ENCODE measurements at places on chromosomes 12 and 14.

- DNase-seq, result peak; percentile 33
Measured at GRCh38 chr12:24742378-24742777, 206.5 kb downstream of the BCAT1 start.

GRCh38 chr14:67773844-67774377 lies 42.5 kb downstream of the ZFYVE26 start:
- no peak for DNase-seq

DNA sequence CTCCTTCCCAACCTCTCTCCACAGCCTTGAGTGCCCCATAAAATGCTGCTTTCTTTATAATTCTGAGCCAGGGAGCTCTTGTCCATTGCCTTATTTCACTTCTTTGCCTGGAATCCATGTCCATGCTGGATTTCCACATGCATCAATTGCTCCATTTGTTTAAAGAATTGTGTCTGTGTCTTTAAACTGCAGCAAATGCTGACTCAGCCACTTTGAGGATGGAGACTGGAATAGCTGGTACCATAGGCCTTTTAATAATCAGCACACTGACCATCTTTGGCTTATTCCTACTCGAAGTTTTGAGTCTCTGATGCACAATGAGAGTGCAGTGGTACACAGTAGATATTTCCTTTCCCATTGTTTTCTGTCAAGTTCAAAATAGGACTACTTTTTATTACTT lies 318.8 kb downstream of the LRIG3 start:
- DNase-seq, result no peak

- no peak for DNase-seq
Measured at GRCh38 chr14:99698236-99698635, 14.1 kb downstream of the CYP46A1 start.

DNA sequence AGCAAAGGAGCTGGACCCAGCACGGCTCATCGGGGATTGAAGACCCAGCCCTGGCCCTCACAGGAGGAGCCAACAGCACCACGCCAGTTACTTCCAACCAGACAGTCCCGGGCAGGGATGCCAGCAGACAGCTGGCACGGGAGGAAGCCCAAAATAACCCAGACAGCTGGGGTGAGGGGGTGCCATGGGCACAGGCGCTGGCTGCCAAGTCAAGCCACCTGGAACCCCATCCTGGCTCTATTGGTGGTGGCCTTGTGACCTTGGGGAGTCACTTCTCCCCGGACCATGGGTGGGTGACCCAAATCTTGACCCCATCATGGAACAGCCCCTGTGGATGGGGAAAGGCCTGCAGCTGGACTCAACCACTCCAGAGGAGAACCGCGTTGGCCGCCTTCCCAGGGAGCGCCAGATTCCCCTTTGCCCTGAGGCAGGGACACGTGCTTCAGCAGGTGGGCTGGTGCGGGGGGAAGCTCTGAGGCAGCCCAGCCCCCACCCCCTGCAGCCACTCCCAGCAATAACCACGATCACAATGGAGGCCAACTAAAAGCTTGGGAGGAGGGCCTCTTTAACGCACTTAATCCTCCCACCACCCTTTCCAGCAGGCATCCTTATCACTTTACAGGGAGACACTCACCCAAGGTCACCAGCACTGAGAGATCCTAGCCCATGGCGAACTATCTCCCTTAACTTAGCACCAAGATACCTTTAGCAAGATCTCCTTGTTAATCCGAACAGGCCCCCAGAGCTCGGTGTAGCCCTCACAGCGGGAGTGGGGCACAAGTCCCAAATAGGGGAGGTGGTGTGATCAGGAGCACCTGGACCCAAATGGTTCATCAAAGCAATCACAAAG lies 4.7 kb upstream of the RHOF start:
- peak; percentile 34 for DNase-seq

DNA sequence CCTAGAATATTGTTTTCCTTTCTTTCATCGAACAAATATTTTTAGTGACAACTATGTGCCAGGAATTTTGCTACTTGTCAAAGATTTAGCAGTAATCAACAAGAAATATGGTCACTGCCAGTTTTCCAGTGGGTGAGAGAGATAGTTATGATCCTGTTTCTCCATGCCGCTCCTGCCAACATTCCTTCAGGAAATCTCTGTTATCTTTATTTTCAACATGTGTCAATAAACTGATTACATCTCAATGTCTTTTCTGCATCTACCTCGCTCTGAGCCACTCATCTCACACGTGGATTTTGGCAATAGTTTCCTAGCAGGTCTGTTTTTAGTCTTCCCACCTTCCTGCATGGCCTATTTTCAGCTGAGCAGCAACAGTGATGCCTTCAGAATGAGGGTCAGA lies 650.0 kb upstream of the STXBP6 start:
- DNase-seq, result no peak

- DNase-seq, result peak; percentile 4
Measured at GRCh38 chr14:38254571-38255407, 1.1 kb downstream of the CLEC14A start.

GRCh38 chr14:36467332-36467731 lies 52.7 kb downstream of the NKX2-1 start:
- DNase-seq, result no peak

GRCh38 chr12:66188584-66189485 lies at the start of gene IRAK3:
IRAK3 (plus strand) TSS chr12:66189214; CDS start chr12:66189300, 86 bp downstream.
- peak; percentile 51 for DNase-seq

- DNase-seq, result no peak
Measured at GRCh38 chr12:5808981-5809380, 136.1 kb downstream of the ANO2 start.

DNA sequence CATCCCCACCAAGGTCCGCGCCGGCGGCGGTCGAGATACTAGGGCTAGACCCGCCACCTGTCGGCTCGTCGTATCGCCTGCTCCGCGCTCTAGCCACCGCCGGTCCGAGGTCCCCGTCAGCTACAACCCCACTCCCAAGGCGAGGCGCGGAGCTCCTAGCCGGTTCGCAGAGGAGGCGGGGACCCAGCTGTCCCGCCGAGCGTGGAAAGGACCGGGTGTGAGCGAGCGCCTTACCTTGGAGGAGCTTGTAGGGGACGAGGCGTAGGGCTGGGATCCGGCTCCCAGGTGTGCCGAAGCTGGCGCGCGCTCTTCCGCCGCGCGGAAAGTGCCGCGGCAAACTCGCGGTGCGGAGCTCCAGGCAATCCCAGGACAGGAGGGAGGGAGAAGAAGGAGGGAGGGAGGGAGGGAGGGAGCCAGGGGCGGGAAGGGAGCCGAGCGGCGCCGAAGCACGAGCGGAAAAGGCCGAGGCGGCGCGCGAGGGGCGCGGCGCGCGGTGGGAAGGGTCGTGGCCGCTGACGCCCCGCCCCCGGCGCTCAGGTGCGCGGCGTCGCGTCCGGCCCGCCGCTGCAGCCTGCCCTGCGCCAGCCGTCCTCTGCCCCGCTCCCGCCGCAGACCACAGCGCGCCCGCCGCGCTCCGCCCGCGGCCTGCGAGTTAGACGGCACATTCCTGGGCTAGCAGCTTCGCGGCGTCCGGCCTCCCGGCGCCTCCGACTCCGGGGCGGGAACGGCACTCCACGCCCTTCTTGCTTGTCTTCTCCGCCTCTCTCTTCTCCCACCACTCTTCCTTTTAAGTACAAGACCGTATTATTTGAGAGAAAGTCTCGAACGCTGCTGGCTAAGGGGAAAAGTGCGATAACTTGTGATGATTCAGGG lies at the start of gene PAWR:
Gene PAWR, minus strand, starts transcription at position 327 of the 873 bp plus-strand sequence. CDS start 720 bp downstream, outside the sequence.
- DNase-seq, result peak; percentile 43

GRCh38 chr14:81550001-81550637 lies 16.5 kb upstream of the SEL1L start:
- no peak for DNase-seq
